ENCODE measurements at places on chromosomes 3 and 15.

GRCh38 chr3:111321786-111322185 lies 220.2 kb upstream of the CD96 start:
- DNase-seq: no peak

DNA sequence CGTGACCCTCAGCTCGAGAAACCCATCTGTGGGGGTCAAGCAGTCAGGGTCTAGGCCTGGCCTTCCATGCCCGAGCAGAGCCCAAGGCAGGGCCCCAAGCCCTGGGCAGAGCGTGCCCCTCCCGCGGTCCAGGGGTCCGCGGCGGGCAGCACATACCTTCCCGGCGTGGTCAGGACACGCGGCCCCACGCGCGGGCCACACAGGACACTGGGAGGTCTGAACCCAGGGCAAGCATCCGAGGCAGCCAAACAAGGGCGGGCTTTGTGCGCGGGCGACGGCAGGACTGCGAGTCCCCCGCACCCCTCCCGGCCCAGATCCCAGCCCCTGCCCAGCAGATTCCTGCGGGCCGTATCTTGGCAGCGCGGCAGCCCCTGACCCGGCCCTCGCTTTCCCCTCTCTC lies 61.6 kb upstream of the ACAN start:
- no peak for DNase-seq

DNA sequence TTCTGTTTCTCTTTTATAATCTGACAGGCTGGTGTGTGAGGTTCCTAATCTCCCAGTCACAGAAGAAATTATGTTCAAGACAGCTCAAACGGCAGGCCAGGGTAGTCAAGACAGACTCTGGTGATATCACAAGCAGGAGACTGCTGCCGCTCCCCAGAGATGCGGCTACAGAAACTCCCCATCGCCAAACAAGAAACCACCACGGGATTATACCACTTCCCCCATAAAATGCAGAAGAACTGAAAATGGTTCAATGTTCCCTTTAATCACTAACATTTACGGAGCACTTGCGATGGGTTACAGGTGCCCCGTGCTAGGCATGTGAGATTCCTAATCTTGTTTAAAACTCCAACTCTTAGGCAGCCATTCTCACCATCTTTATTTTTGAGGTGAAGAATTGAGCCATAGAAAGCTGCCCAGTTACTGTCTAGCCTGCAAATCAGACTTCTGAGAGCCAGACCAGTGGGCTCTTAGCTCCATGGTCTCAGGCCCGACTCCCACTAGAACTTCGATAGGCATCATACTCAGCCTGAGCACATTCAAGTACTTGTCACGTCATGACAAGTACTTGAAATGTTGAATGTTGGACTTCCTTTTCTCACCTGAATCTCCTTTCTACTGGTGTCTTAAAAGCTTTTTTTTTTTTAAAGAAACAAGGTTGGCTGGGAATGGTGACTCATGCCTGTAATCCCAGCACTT lies 58.4 kb downstream of the TBC1D2B start:
- DNase-seq: no peak

- no peak for DNase-seq
These were observed 93.2 kb downstream of the PLCH1 start for GRCh38 chr3:155651489-155652218.

- DNase-seq: no peak
These were observed 211.0 kb downstream of the TNIK start for GRCh38 chr3:171249245-171249644.

- no peak for DNase-seq
These were observed 34.3 kb downstream of the TLE3 start for GRCh38 chr15:70063261-70063925.

DNA sequence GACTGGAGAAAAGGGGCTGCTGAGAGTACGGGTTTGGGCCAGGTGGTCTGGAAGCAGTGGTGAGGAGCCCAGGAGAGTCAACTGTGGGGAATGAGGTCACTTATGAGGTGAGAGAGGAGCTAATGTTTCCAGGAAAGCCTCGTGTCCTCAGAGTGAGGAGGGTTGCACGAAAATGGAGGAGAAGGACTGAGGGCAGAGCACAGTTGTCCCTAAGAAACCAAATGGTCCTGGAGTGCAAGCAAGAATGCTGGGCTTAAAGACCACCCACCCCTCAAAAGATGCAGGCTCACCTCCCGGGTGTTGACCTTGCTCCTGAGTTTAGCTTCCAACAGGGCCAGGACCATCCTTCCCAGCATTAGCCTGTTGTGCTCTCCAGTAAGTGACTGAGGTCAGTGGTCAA lies 133.2 kb downstream of the PDE8A start:
- no peak for DNase-seq

DNA sequence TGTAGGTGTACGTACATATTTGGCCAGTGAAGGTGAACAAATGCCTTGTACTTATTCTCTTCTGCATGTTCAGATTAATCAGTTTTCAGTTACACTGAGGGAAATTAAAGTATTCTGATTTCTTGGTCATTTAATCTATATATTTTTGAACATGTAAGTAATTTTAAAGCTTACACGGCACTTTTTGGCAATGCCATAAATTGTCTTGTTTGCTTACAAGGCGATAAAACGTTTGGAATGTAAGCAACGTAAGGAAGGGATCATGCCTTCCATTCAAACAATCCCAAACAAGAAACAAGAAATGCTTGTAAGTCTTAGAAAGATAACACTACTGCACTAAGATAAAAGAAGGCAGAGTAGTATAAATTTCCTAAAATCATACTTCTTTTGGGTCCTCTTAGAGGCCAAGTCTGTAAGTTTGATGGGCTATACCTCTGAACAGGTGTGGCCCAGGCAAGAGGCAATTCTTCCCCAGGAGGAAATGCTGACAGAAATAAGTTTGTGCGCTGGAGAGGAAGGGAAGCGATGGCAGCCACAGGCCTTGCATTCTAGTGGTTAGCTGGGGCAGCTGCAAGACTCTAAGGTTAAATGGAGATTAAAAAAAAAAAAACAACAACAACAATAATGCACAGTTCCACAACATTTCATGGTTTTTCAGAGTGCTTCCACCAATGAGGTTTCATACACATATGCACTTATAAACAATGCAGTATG lies 73.8 kb downstream of the GOLIM4 start:
- DNase-seq: no peak

- no peak for DNase-seq
These were observed 448.8 kb upstream of the TPRG1 start for GRCh38 chr3:188722963-188723362.

DNA sequence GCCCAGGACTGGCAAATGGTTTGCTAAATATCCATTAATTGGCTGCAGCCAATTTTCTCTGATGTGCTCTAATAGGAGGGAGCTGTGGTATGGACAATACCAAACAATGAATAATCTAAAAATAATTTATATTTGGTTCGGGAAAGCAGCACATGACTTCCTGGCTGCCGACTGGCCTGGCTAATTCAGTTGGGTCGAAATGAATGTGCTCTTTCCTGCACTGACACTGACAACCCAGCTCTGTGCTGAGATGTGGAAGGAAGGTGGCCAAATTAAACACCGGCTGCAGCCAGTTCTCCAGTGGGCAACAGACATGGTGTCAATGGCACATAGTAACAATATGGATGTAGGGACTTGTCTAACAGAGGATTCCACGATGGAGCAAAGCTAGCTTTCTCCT lies 21.1 kb upstream of the COLQ start:
- no peak for DNase-seq

GRCh38 chr3:62433396-62433795 lies 60.0 kb upstream of the FEZF2 start:
- DNase-seq: no peak

DNA sequence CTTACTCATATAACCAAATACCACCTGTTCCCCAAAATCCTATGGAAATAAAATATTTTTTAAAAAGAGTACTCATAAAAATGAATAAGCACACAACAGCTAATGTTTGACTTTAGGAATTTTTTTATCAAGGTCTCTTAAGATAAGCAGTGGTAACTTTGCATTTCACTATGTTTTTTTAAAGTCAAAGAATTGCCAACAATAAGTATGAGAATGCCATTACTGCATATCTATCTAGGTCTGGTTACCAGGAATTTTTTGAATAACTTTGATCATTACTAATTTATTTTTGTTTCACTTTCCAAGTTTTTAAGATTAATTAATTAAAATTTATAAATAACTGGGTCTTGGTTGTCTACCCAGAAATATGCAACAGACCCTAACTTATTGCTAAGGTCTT lies 41.5 kb downstream of the PLSCR4 start:
- DNase-seq: no peak

GRCh38 chr3:15646851-15647511 lies 45.4 kb downstream of the BTD start:
- DNase-seq: no peak

DNA sequence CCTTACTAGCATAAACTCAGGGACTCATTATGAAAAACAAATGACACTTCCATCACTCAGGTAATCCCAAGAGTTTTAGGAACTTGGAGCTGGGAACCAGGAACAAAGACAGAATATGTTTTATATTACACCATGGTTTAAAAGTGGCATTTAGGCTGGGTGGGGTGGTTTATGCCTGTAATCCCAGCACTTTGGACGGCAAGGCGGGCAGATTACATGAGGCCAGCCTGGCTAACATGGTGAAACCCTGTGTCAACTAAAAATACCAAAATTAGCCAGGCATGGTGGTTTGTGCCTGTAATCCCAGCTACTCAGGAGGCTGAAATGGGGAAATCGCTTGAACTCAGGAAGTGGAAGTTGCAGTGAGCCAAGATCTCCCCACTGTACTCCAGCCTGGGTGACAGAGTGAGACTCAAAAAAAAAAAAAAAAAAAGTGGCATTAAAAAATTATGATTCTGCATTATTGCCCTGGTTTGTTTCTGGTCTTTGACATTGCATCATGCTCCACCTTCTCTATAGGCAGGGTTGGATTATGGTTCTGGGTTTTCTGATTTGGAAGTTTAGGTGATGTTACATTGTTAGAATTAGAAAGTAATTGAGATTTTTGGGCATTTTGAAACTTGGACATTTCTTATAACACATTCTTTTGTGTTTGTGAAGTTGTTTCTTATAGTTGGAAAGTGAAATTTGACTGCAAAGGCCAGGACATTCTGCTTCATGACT lies 19.0 kb downstream of the SQOR start:
- no peak for DNase-seq

DNA sequence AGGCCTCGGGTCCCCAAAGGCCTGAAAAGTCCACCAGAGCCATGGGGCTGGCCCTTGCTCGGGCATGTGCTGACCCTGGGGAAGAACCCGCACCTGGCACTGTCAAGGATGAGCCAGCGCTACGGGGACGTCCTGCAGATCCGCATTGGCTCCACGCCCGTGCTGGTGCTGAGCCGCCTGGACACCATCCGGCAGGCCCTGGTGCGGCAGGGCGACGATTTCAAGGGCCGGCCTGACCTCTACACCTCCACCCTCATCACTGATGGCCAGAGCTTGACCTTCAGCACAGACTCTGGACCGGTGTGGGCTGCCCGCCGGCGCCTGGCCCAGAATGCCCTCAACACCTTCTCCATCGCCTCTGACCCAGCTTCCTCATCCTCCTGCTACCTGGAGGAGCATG lies 1.2 kb downstream of the CYP1A2 start:
- DNase-seq: no peak

GRCh38 chr3:153897842-153898241 lies 223.3 kb upstream of the ARHGEF26 start:
- no peak for DNase-seq

GRCh38 chr3:109432833-109433232 lies 95.5 kb upstream of the DPPA4 start:
- DNase-seq: no peak

DNA sequence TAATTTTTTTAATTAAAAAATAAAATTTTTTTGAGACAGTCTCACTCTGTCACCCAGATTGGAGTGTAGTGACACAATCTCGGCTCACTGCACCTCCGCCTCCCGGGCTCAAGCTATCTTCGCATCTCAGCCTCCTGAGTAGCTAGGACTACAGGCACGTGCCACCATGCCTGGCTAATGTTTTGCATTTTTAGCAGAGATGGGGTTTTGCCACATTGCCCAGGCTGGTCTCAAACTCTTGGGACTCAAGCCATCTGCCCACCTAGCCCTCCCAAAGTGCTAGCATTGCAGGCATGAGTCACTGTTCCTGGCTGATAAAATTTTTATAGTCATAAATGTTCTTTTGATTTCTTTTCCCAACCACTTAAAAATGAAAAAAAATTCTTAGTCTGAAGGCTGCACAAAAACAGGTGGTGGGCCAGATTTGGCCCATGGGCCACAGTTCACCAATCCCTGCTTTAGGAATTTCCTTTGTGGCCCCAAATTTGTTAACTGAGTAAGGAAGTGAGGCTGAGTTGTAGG lies 9.2 kb downstream of the UBA5 start:
- no peak for DNase-seq

- DNase-seq: no peak
These were observed 254.3 kb upstream of the ICE2 start for GRCh38 chr15:60733196-60733595.

GRCh38 chr15:88066636-88067330 lies 189.8 kb downstream of the NTRK3 start:
- no peak for DNase-seq

GRCh38 chr3:120258009-120258408 lies 27.0 kb downstream of the GPR156 start:
- no peak for DNase-seq

- no peak for DNase-seq
These were observed 17.4 kb upstream of the STAB1 start for GRCh38 chr3:52477796-52478095.

DNA sequence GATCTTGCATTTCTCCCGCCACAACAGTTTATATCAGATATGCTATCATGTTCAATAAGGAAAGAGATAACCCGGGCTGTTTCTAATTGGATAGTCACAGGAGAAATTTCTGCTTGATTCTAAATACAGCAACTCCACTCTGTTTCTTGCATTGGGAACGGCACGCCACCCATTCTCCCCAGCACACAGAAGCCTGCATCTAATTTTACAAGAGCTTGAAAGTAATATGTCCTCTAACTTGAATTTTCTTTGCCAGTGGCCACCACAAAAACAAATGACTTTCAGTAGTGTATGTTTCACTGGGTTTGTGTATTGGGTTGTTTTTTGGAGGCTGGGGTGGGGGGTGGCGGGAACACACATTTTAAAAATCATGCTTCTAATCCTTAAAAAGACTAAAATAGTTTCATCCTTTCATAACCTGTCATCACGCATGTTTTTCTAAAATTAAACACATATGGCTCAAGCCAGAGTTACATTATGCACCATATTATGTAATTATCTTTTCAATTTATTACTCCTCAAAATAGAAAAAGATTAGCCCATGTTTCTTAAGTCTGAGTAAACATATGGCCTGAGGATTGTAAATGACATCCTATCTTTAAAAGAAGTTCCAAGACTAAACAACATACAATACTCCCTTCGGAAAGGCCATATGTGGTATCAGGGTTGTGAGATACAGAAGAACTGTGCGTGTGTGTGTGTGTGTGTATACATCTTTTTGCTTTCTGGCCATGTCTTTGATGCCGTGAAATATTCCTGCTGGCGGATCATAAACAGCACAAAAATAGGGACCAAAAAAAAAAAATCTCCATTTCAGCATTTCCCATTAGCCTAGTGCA lies 176.3 kb downstream of the FOXP1 start:
- DNase-seq: no peak

GRCh38 chr15:88258093-88258641 lies 1.6 kb upstream of the NTRK3 start:
- no peak for DNase-seq

- DNase-seq: no peak
These were observed 46.6 kb downstream of the FAH start for GRCh38 chr15:80199366-80199765.
